ENCODE measurements at places on chromosomes 3 and 15.
A peak's percentile ranks its signal among the peaks of the same experiment; 100 is the strongest.

DNA sequence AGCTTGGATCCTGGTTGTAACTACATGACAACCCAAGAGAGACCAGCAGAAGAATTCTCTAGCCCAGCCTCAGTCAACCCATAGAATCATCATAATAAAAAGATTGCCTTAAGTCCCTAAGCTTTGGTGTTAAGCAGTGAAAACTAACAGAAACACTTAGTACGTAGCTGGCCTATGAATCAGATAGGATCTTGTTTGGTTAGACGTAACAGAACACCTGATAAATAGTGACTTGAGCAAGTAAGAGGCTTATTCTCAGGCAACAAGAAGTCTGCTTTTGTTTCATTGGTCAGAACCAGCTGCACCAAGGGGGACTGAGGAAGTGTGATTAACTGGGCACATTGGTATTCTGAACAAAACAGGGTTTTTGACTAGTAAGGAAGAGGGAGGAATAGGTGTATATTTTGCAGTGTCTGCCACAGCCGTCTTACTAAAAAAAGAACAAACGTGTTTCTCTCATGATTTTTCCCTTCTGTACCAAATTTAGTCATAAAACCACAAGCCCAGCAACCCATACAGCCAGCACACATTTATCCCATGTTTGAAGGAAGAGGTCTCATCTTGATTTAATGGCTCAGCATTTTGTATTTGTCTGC is 53.3 kb upstream of the GLCE start:
- no peak for DNase-seq

DNA sequence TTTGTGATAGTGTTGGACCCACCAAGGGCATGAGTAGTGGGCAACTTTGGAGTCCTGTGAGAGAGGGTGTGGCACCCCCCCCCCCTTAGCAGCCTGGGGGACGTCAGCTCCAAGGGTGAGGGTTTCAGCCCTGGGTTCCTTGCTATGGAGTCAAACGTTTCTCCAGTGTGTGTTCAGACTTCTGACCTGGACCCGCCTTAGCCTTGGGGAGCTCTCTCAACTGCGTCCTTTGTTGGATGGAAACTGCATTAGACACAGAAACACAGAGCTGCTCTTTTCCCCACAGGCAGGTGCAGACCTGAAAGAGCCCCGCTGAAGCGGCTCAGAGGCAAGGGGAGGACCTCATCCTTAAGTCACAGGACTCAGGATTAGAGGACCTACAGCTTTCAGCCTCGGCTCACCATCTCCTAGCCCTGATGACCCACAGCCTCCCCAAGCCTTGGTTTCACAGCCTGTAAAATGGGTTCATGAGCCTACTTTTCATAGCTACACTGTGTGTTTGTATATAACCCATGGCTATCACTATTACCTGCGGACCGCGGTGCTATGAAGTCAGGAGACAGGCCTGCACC is 19.9 kb downstream of the ZNF710 start:
- no peak for DNase-seq

- no peak for DNase-seq
These were observed 41.9 kb downstream of the SCAP start for GRCh38 chr3:47433796-47434195.

GRCh38 chr3:38455639-38456430 is 2.1 kb downstream of the ACVR2B start:
- no peak for DNase-seq

DNA sequence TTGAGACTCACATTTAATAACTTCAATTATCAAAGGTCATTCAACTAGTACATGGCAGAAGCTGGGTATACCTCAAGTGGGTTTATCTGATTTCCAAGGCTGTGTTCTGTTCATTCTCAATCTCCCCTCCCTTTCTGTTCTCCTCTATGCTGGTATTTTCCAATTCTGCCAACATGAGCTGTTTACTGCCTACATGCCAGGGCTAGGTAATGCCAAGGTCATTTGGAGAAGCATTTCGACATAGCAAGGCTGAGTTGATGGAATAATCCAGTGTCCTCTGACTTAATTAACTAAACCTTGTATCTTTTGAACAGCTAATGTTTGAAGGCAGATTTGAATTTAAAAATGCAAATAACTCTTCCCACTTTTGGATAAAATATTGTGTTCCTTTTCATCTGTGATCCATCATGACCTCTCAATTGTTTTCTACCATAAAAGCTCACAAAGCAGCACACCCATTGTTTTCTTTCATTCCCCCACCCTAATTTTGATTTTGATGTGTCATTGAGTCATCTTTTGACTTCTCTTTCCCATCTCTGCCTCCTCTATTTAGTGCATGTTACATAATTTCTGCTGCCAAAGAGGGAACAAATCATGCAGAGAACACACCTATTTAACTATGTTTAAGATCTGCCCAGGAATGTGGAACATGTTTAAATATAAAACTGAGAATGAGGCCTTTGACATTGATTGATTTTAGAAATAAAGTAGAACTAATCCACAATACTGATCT is 308.8 kb upstream of the NR2E3 start:
- DNase-seq, result no peak

- no peak for DNase-seq
These were observed 77.3 kb downstream of the CPN2 start for GRCh38 chr3:194273743-194274310.

DNA sequence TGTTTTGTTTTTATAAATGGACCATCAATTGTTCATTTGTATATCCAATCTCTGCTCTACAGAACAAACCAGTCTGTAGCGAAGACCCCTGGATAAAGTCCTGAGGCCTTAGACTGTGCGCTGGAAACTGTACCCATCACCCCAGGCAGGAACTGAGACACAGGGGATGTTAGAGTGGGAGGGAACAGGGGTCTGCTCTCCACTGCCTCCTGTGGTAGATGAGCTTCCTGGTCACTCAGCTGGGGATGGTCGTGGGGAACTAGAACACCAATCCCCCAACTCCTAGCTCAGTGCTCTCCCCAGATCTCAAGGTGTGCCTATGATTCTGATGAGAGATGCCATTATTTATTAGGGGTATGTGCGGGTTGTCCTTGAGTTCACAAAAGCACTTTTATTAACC is 340.2 kb upstream of the IGF1R start:
- no peak for DNase-seq

- no peak for DNase-seq
These were observed 32.1 kb downstream of the SCAP start for GRCh38 chr3:47443611-47443995.

- DNase-seq, result no peak
These were observed 231.5 kb downstream of the THRB start for GRCh38 chr3:24263069-24263668.

DNA sequence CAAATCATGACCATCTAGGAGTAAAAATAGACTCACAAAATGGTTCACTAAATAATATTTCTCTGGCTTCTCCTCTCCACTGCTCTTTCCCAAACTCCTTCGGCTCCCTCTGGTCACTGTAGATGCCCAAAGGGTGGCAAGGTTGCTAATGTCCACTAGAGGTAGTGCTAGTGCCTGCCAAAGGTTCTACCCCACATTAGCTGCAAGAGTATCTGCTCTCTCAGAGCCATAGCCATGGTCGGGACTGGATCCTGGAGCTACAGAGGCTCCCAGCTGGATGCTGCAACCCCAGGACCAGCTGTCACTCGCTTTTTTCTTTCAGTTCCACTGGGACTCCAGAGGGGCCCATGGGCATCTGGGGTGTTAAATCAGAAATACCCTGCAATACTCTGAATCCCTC is 8.5 kb downstream of the HTR3D start:
- no peak for DNase-seq

GRCh38 chr3:72480366-72480765 is 367.9 kb downstream of the SHQ1 start:
- no peak for DNase-seq

DNA sequence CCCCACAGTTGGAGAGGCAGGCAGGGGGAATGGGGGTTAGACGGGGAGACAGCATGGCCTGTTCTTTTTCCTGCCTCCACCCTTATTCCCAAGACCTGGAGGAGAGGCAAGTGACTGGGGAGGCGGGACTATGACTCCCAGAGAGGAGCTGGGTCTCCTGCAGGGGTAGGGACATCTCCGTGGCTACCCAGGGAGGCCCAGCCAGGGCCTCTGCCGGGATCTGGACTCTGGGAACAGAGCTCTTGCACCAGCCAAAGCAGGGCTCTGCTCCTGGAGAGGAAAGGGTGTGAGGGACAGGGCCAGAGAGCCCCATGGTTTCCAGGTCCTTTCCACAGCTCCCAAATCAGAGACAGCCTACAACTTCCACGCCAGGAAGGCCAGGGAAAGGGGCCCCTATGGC is 22.8 kb downstream of the CFAP100 start:
- no peak for DNase-seq

DNA sequence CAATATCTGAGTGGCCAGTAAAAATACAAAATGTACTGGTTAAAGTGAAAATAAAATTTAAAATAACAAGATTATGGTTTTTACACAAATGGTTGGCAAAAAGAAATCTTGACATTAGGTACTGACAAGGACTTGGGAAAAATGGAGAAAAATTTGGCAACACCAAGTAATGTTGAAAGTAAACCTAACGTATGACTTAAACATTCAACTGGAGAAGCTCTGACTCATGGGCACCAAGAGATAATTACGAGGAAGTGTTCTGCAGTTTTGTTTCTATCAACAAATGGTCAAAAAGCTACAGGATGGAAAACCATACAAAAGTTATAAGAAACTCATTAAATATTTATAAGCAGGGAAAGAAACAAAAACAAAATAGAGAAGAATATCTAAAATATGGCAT is 177.7 kb downstream of the ZNF385D start:
- DNase-seq, result no peak

- no peak for DNase-seq
These were observed 286.8 kb upstream of the NR2F2 start for GRCh38 chr15:96043591-96044171.

- DNase-seq, result peak; percentile 21
These were observed 261.6 kb upstream of the LMCD1 start for GRCh38 chr3:8239718-8240695.

- DNase-seq, result no peak
These were observed 95.2 kb downstream of the PLSCR2 start for GRCh38 chr3:146374146-146374545.

DNA sequence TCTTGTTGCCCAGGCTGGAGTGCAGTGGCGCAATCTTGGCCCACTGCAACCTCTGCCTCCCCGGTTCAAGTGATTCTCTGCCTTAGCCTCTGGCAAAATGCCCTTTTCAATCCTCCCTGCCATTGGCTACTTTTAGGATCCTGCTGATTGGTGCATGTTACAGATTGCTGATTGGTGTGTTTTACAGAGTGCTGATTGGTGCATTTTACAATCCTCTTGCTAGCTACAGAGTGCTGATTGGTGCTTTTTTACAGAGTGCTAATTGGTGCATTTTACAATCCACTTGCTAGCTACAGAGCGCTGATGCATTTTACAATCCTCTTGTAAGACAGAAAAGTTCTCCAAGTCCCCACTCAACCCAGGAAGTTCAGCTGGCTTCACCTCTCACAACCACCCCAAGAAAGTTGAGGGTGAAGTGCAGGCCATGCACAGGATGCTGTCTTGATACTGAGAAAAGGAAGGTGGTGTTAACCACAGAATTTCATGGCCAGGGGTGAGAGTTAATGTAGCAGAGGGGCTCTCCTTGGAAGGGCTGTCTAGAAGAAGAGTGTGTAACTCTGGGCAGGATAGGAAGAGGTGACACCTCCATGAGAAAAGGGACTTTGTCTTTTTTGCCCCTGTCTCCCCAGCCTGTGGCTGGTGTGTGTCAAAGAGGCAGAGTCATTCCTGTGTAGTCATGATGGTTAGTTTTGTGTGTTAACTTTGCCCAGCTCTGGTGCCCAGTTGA is 145.9 kb downstream of the APBA2 start:
- DNase-seq, result no peak

Data from central memory CD4-positive, alpha-beta T cell (primary cell).